ENCODE measurements at places on chromosomes 5 and 9. TPM values are rescaled to one million over a fixed set of nuclear protein-coding genes. Genes with fewer than 3 reads are reported as not detected.

The TMOD1 gene
- 9.8 TPM for total RNA-seq

The CHSY3 gene
- 4.6 TPM for total RNA-seq

The LMNB1 gene
- total RNA-seq, result 7.0 TPM

The GGTA1 gene
- total RNA-seq, result 0.43 TPM

The SV2C gene
- total RNA-seq, result 0.02 TPM

The RNF183 gene
- total RNA-seq, result not detected

The SLC34A1 gene
- 0.82 TPM for total RNA-seq

The KCNV2 gene
- not detected for total RNA-seq

The OR1J2 gene
- not detected for total RNA-seq

The FABP6 gene
- total RNA-seq, result not detected

The PCDHGA10 gene
- total RNA-seq, result 4.2 TPM

The FOXI1 gene
- not detected for total RNA-seq

The OR1K1 gene
- not detected for total RNA-seq

The BHMT2 gene
- 206 TPM for total RNA-seq

The COX7C gene
- 313 TPM for total RNA-seq

The ERAP2 gene
- 7.7 TPM for total RNA-seq

The MED10 gene
- total RNA-seq, result 9.3 TPM

The DAB2IP gene
- total RNA-seq, result 17.8 TPM

The MZB1 gene
- total RNA-seq, result 0.80 TPM

The NME5 gene
- not detected for total RNA-seq

The ZDHHC11B gene
- 2.7 TPM for total RNA-seq

The SPATA31E1 gene
- total RNA-seq, result not detected

The ZNF618 gene
- 4.9 TPM for total RNA-seq

The BTNL3 gene
- total RNA-seq, result not detected

The GFI1B gene
- total RNA-seq, result 0.24 TPM

The PNPLA7 gene
- total RNA-seq, result 8.7 TPM

The UAP1L1 gene
- 1.9 TPM for total RNA-seq

The ENTPD8 gene
- 10.0 TPM for total RNA-seq

The CORO2A gene
- total RNA-seq, result 0.67 TPM

The EIF4EBP3 gene
- total RNA-seq, result 19.5 TPM

The SYK gene
- total RNA-seq, result 3.7 TPM

The PLGRKT gene
- 14.4 TPM for total RNA-seq

The ELL2 gene
- total RNA-seq, result 75.9 TPM

The URM1 gene
- total RNA-seq, result 25.5 TPM

The ABCA1 gene
- total RNA-seq, result 107 TPM

The CDC26 gene
- 20.3 TPM for total RNA-seq

The KLF4 gene
- total RNA-seq, result 9.3 TPM

The SHOC1 gene
- not detected for total RNA-seq

The QSOX2 gene
- 2.9 TPM for total RNA-seq

The SCGB3A2 gene
- not detected for total RNA-seq

The PPP2R2B gene
- total RNA-seq, result 0.29 TPM

The PCDHGA1 gene
- 0.04 TPM for total RNA-seq

The SLC27A6 gene
- total RNA-seq, result not detected

The FOXD4 gene
- not detected for total RNA-seq

The WDR31 gene
- total RNA-seq, result 3.5 TPM

The TNC gene
- 3.9 TPM for total RNA-seq

The CBY3 gene
- total RNA-seq, result not detected

The CD72 gene
- 6.9 TPM for total RNA-seq
